ENCODE measurements at places on chromosomes 5 and 9.

- no peak for DNase-seq
These were observed 293.0 kb downstream of the SEC61B start for GRCh38 chr9:99515093-99515492.

- DNase-seq = peak; percentile 100
These were observed 17.2 kb downstream of the TRIM14 start for GRCh38 chr9:98101868-98102273.

- DNase-seq = no peak
These were observed 220.6 kb upstream of the MAP3K1 start for GRCh38 chr5:56594792-56595191.

DNA sequence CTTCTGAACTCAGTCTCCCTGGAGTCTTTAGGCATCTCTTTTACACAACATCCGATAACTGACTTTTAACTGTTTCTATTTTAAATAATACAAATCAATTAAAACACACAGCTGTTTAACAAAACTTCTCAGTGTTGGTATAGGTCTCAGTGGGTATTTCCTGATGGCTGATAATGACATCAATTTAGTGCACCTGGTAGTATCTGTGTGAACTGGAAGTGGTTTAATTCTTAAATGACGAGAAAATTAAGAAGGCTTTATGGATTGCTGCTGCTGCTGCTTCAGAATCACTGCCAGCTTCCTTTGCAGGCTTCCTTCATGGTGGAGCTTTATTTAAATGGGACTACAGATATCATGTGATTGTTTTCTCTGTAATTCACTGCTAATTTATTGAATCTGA is 92.3 kb downstream of the RPS23 start:
- DNase-seq = no peak

DNA sequence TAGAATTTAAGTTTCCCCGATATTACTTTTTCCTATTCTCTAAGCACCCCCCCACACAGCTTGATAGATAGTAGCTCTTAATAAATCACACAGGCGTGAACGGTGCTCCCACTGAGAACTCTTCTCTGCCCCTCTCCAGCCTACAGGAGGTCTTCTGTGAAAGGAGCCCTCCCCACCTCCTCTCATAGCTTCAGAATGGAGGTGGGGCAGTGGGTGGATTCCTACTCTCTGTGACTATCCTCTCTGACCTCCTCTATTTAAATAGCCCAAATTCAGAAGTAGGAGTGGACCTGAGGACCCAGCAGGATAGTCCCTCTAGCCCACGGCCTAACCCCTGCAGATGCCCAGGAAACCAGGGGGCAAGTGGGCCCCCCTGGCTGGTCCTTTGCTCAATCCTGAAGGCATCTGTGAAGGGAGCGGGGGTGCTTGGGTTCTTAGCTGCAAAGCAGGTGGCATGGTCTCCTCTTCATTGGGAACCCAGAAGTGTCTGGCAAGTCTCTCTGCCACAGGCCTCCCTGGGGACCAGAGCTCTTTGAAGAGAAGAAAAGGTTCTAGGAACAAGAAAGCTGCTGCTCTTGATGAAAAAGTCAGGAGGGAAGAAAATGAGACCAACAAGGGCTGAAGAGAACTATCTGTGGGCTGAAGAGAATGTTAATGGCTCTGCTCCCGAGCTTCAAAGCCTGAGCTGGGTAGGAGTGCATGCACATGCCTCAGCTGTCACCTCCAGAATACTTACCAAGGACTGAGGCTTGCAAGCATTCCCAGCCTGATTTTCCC is 21.1 kb upstream of the HSPA9 start:
- DNase-seq = peak; percentile 47

Data from Jurkat, Clone E6-1 (cell line).